ENCODE measurements at places on chromosomes 2 and 18.

DNA sequence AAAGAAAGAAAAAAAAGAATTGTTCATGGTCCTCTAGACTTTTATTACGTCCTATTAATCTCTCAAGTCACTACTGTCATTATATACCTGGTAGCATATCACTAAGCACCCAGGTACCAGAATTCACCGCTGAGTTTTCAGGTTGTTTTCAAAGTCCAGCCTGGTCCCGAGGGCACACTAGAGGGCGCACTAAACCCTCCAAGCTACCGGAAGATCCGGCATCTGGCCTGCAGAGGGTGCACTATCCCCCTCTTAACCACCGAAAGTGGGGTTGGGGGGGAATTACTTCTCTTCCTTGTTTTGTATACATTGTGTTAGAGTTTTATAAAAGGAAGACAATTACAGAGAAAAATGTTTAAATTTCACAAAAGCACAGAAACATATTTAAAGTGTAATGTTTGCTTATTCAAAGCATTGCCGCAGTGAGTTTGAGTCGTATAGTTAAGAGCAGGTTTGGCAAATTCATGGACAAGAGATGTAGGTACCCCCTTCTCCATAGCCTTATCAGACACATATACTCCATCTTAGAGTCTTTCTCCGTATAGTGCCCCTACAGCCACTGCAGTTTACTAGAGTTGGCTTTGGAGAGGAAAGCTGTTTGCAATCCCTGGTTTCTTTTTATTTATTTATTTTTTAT lies 19.2 kb downstream of the MOGAT1 start:
- peak; percentile 65 for DNase-seq

GRCh38 chr18:76264198-76264875 lies 230.7 kb downstream of the ZNF516 start:
- no peak for DNase-seq

DNA sequence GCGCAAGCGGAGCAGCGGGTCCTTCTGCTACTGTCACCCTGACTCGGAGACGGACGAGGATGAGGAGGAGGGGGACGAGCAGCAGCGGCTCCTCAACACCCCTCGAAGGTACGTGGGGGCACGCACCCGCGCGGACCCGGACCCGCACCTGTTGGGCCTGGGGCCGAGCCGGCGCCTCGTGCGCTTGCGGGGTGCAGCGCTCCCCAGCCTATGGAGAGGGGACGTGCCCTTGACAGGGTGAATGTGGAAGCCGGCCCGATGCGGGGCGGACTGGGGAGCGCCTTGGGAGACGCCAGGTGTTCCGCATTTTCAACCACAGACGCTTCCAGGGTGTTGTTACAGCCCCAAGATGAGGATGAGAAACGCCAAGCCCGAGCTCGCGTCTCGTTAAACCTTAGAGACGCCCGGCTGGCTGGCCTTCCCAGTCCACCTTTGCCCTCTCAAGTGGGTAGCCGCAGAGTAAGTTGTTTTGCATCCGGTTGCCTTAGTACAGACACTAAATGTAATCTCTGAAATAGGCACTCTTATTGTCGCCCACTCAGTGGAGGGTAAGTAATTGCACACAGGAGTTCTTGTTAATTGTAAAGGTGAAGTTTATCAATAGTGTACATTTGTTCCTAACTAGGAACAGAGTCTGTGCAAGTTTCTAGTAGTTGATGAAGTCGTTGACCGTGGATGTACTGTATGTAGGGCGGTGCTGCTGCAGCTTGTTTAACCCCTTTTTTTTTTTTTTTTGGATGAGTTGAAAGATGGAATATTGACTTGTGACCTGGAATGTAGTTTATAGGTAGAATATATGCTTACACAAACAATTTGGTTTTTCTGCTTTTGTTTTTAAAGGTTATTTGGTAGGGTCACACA lies 815 bp downstream of the GMCL1 start:
- DNase-seq = peak; percentile 18

DNA sequence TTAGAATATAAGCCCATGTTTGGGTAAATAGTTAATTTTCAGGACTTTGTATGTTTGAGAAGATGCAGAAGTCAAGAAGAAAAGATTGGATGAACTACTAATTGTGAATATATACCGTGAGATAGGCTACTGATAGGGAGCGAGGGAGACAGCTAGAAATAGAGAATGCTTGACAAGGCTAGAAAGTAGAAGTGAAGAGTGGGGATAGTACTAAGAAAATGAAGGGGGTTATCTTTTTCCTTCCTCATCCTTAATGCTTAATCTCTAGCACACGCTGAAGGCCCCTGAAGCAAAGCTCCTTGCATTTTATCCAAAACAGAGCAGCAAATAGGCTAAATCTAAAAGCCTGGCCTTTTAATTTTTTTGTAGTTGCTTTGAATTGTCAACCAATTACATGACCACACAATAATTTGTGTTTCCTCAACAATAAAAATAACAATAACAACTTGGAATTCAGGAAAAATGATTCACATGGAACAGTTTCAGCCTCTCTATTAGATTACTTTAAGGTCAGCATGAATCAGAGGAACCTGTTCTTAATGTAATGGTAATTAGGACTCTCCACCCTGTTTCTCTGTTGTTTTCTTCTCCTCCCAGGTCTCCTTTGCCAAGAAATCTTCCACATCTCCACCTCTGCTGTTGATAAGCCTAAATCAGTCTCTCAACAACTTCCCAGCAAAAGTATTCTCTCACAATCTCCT lies 1071.3 kb upstream of the ZEB2 start:
- peak; percentile 7 for DNase-seq

- DNase-seq = no peak
These were observed 78.2 kb downstream of the PTGR3 start for GRCh38 chr18:75130591-75131328.

- DNase-seq = no peak
These were observed 409.0 kb upstream of the SMIM21 start for GRCh38 chr18:75836516-75836915.

- DNase-seq = no peak
These were observed 1105.2 kb upstream of the ZEB2 start for GRCh38 chr2:145625111-145625510.

- peak; percentile 52 for DNase-seq
These were observed 16.7 kb upstream of the MC4R start for GRCh38 chr18:60389314-60389713.

DNA sequence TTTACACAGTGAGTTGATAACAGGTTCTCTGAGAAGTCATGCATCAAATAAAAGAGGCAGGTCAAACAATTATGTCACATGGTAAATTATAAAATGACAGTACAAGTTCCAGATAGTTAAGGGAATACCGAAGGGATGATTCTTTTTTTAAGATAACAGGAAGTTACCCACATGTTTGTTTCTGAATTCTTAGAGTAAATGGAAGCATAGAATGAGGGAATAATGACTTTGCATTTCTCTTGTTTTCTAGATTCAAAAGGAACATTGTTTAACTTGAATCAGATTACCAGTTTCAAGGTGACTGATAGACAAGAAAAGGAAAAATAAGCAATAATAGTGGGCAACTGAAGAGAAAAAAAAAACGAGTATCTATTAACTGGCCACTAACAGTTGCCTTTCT lies 124.5 kb downstream of the MIB1 start:
- DNase-seq = no peak

GRCh38 chr2:2263196-2263829 lies 67.8 kb downstream of the MYT1L start:
- DNase-seq = no peak

GRCh38 chr2:208252716-208253492 lies 2.0 kb downstream of the IDH1 start:
- no peak for DNase-seq

GRCh38 chr2:55054106-55054875 lies 4.0 kb upstream of the RTN4 start:
- DNase-seq = no peak

DNA sequence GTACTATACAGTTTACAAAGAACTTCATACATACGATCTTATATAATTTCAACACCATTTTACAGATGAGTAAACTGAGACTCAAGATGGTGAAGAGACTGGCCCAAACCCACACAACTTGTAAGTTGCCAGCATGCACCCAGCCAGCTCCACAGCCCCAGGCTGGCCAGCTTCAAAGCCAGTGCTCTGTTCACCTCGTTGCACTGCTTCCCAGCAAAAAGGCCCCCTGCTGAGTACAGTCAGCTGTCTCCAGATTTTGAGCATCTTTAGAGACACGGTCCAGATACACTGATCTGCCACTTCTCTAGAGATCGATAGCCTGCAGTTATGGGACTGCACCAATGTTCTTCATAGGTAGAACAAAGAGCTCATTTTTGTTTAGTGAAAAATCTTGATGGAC lies 257.2 kb upstream of the CHAC2 start:
- DNase-seq = no peak

DNA sequence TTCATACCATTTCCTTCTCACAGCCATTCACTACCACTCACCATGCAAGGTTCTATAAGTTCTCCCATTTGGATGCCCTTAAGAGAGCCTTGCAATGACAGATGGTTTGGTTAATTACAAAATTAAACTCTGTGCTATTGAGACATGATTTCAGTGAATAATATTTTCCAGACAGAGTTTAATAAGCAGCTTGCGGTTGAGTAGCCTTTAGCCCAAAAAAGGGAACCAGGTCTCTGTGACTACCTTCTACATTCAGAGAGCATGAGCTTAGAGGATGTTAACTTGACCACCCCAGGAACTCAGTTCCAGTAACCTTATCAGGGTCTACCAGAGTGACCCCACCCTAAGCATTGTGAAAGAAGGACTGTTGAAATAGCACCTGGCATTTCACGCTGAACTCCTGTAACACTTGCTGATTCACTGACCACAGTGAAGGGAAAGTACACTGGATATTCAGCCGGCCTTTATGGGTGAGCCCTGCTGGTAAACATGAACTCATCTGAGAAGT lies 1173.1 kb upstream of the ZEB2 start:
- DNase-seq = peak; percentile 65

GRCh38 chr2:67032076-67032475 lies 365.1 kb upstream of the ETAA1 start:
- DNase-seq = peak; percentile 8

DNA sequence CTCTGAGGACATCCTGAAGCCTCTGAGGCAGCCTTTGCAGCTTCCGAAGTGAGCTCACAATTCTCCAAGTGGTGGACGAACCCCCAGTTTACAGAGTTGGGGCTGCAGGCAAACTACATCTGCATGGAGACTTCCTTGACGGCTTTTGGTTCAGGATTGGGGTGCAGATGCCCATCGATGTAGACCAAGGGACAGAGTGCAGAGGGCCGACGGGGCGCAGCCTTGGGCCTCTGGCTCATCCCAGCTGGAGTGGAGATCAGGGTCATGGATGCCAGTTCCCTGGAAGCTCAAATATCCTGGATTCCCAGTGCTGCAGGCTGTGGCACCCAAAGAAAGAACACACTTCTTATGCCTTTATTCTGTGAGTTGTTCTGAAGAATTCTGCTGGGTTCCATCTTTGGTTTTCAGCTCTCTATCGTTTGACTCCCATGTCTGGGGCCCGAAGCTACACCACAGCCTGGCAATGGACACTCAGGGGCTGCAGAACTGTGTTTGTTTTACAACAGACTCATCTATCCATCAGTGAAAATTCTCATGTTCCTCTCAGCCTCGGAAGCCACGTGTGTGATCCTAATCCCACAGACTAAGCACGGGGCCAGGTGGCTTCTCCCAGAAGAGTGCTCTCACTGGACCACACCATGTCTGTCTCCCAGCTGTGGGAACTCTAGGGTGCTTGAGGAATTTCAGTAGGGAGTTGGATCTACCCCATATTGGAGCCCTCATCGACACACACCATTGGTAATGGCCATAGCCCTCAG lies 414.1 kb upstream of the MYT1L start:
- no peak for DNase-seq

- DNase-seq = no peak
These were observed 463.3 kb downstream of the IRS1 start for GRCh38 chr2:226336283-226336682.

- DNase-seq = no peak
These were observed 39.0 kb downstream of the NPC1 start for GRCh38 chr18:23547306-23547705.
